ENCODE measurements at places on chromosomes 13 and 19.

DNA sequence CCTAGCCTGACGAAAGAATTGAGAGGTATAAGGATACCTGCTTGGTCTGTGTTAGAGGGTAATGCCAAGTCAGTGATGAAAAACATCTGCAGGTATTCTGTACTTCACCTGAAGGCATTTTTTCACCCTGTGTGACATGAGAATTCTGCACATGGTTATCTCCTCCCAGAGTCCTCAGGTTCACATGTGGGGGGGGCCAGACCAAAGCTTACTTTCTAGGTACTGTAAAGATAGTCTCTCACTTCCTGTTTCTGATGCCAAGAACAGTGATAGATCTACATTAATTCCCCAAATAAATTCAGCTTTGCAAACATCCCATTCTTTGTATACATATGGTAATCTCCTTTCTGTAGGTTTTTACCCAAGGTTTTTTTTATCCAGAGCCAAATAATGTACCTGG is 53.4 kb downstream of the GPC6 start:
- DNase-seq = peak; percentile 15

DNA sequence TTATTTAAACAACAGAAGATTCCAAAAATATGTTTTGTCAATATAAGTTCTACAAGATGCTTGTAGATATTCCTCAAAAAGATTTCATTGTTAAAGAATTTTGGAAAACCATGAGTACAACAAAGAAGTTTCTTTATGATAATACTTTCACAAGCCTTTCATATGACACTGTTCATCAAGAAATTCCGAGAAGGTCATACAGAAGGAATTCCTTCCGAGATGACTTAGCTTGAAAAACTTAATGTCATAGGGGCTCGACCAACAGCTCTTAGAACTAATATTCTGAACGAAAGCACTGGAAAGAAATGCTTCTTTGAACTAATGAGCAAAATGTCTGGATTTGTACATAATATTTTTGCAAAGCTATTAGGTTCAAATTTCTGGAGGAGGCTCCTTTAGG is 403.4 kb downstream of the KLF5 start:
- no peak for DNase-seq

GRCh38 chr13:92297971-92298942 is 899.8 kb downstream of the GPC5 start:
- no peak for DNase-seq

DNA sequence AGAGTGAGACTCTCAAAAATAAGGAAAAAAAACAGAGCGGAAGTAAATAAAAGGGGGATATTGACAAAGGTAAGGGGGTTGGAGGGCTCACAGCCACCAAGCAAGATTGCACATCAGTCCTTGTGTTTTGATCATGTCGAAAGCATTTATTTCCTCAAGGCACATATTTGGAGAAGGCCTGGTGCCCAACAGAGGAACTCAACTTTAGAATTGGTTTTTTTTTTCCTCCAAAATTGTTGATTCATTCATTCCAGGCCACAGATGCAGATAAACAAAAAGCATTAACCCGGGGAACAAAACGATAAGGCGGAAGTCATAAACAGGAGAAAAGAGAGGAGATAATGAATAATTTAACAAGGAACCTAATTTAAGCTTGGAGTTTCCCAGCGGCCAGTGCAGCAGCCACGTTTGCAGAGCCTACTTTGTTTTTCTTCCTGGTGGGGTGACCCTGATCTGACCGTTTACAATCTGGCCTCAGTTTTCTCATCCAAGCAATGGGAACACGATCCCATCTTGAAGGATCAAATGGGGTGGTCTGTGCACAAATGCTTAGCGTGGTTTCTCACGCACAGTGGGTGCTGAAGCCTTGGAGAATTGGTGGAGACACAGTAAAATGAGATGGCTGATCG is 2.1 kb upstream of the PTPRS start:
- no peak for DNase-seq

DNA sequence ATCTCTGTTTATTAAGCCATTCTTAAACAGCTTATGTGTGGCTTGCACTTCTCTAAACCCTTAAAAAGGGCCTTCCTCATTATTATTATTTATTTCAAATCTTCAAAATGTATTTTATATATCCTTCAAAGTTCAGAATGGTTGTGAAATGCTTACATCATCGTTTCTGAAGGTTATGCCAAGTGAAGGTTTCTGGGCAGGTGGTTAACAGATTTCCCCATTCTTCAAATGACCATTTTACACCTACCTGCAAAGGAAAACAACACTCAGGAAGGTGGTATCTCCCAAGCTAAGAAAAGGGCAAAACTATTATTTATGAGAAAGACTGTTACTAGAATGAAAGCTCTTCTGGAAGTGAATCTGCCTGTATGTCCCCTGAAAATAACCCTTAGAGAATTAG is 191.6 kb downstream of the SHISA2 start:
- no peak for DNase-seq

DNA sequence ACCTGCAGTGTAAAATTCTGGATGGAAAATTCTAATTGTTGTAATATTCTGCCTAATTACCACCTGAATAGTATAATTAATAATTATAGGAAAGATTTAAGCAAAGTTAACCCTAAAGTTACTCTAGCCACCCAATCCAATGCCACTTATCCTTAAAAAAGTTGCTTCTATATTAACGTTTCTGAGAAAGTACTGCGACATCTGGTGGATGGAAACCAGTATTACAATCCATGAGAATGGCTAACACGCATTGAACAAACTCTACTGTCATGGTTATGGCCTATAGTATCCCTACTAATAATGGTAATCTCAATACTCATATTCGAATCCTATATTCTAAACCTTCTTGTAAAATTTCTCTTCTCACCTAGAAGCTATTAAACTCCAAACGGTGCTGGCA is 1551.8 kb downstream of the SLITRK1 start:
- peak; percentile 11 for DNase-seq

- DNase-seq = no peak
These were observed 3.0 kb upstream of the ZNF628 start for GRCh38 chr19:55473225-55474012.

DNA sequence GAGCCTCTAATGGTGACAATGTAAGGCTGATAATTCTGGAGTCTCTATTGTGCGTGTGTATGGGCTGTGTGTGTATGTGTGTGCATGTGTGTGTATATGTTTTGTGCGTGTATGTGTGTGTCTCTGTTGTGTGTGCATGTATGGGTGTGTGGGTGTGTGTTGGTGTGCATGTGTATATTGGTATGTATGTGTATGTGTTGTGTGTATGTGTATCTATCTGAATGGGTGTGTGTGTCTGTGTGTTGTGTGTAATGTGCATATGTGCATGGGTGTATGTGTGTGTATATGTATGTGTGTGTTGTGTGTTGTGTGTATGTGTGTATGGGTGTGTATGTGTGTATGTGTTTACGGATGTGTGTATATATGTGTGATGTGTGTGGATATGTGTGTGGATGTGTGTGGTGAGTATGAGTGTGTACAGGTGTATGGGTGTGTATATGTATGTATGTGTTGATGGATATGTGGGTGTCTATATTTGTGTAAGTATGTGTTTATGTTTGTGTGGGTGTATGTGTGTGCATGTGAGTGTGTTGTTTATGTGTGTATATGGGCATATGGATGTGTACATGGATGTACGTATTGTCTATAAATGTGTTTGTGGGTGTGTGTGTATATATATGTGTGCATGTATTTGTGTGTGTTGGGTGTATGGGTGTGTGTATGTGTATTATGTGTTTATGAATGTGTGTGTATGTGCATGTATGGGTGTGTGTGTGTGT is 366.7 kb downstream of the UQCRFS1 start:
- DNase-seq = no peak

DNA sequence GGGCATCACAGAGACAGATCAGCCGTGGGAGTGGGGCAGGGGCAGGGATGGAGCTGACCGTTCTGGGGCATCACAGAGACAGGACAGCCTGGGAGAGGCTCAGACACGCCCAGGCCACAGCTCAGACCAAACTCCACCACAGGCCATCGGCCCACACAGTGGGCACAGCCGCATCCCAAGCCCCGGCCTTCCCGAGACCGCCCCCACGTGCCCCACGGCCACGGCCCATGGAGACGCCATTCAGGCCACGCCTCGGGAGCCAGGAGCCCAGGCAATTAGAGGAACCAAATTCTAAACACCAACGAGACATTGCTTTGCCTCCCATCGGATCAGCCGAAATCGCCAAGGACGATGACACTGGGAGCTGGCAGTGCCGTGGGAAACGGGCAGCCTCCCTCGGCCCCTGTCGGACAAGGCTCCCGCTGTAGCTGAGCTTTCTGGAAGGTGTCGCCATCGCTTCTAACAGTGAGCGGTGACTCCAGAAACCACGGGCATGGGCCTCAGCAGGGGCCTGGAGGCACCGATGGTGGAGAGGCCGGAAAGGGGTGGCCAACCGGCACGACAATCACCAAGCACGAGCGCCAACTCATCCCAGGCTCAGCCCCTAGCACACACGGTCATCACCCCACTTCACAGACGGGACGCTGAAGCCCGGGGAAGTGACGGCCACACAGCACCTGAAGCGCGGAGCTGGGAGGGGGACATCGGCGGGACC is 2.4 kb downstream of the PIP5K1C start:
- DNase-seq = no peak

GRCh38 chr13:20787180-20787579 is 13.4 kb upstream of the EEF1AKMT1 start:
- no peak for DNase-seq

- no peak for DNase-seq
These were observed 470.2 kb upstream of the PRR20A start for GRCh38 chr13:56670563-56670962.

- no peak for DNase-seq
These were observed 137.6 kb downstream of the FLT1 start for GRCh38 chr13:28357247-28357825.

GRCh38 chr13:41244556-41244955 is 18.8 kb downstream of the MTRF1 start:
- DNase-seq = no peak

DNA sequence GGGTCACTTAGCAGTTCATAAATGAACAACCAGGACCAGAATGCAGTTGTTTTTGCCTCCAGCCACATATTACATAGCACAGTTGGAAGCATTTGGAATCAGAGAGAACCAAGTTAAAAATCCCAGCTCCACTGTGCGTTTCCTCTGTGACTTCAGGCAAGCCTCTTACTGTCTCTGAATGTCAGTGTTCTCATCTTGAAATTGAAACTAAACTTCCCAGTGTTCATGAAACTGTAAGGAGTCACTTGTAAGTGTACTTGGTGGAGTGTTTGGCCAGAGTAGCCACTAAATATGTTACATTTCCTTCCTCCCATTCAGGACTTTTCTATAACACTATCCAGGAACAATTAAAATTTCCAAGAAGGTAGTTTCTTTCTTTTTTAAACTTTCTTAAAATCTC is 276.8 kb downstream of the KCNRG start:
- DNase-seq = no peak

DNA sequence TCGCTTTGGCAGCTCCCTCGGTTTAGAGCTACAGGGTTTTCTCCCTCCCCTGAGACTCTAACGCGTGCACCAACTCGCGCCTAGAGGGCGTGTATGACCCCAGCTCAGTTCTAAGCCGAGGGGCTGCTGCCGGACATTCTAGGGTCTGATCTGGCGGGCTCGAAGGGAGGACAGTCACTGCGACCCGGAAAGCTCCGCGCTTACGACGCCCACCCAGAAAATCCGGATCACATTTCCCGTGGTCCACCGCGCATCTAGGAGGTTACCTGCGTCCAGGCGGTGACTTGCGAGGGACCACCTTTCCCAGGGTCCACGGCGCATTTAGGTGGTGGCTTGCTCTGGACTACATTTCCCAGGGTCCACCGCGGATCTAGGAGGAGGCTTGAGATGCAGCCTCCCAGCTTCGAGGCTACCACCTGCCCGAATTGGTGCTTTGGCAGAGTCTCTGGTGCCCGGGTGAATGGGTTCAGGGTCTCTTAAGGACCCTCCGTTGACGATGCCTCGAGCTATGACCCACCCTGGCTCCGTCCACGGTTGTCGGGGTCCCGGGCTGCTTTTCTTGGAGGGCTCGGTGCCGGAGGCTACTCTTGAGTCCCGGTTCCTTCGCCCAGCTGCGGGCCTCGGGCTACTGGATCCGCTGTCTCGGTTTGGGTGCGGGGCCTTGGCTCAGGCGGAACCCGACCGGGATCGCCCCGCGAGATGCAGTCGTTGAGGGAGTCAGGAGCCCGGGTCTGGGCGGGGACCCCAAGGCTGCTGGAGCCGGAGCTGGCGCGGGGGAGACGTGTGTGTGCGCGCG is 30.5 kb downstream of the ZNF146 start:
- no peak for DNase-seq

DNA sequence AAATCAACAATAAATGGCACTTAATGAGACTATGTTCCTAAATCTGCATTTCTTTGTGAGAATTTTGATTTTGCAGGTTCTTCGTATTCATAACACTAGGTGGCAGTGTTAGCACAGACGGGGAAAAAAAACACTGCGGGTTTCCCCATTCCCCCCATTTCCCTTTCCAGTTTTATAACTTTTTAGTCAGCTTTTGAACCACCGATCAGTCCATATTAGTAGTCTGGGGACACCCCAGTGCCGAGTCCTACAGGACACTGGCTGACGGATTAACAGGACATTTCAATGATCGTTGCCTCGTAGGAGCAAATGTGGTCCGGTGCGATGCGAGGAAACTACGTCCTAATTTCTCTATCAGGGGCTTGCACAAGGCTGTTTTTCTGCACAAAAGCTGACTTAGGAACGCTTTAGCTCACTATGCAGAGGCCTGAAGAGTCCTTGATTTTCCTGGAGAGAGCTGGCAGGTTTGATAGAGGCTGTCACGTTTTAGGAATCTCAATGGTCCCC is 234.3 kb downstream of the LMO7 start:
- peak; percentile 3 for DNase-seq

GRCh38 chr13:105984236-105984635 is 551.2 kb downstream of the EFNB2 start:
- DNase-seq = no peak

GRCh38 chr13:44022196-44022595 is 142.5 kb downstream of the LACC1 start:
- no peak for DNase-seq

GRCh38 chr13:107884564-107884963 is 330.8 kb downstream of the LIG4 start:
- DNase-seq = no peak

GRCh38 chr19:10896851-10897526 is 25.6 kb downstream of the CARM1 start:
- DNase-seq = no peak

DNA sequence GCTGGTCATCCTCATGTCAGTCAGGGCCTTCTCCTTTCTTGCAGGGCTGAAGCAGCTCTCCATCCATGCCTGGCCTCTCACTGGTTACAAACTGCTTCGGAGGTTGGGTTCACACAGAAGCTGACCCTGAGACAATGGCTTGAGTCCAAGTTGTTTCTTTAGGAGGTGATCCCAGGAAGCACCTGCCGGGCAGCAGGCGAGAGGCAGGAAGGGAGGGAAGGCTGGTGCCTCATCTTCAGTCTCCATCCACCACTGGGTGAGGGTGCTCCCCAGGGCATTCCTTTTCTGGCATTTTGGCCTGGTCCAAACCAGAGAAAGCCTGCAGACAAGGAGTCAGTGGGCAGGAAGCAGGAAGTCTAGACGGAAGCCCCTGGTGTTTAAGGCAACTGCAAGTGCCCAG is 17.6 kb upstream of the SPATA13 start:
- no peak for DNase-seq

Data from RPMI8226 (cell line).